ENCODE measurements at places on chromosomes 5 and 9. TPM values are rescaled to one million over a fixed set of nuclear protein-coding genes. Genes with fewer than 3 reads are reported as not detected.

ZNF79 gene
- 11.0 TPM for total RNA-seq

ANKRA2 gene
- 35.5 TPM for total RNA-seq

BICD2 gene
- 30.4 TPM for total RNA-seq

TAF1L gene
- total RNA-seq = not detected

DRD1 gene
- total RNA-seq = 0.40 TPM

LCN9 gene
- total RNA-seq = 1.7 TPM

CCDC152 gene
- total RNA-seq = not detected

- peaks cover 43% of the 10 kb centered on the region for H3K4me1 ChIP-seq
- peaks cover 2% of the 10 kb centered on the region for H3K36me3 ChIP-seq
- no peak for DNase-seq
- H3K27ac ChIP-seq = no peak overlapping the region
- no peak overlapping the region for H3K4me3 ChIP-seq
Observed at GRCh38 chr5:72130351-72130761, 23.1 kb downstream of the MAP1B start.

- H3K36me3 ChIP-seq = no peaks in the 10 kb centered on the region
- H3K27me3 ChIP-seq = peaks cover 6% of the 10 kb centered on the region
- H3K4me3 ChIP-seq = no peak overlapping the region
- H3K27ac ChIP-seq = no peak overlapping the region
Observed at GRCh38 chr9:86550401-86550800, 196.2 kb upstream of the TUT7 start.

DNA sequence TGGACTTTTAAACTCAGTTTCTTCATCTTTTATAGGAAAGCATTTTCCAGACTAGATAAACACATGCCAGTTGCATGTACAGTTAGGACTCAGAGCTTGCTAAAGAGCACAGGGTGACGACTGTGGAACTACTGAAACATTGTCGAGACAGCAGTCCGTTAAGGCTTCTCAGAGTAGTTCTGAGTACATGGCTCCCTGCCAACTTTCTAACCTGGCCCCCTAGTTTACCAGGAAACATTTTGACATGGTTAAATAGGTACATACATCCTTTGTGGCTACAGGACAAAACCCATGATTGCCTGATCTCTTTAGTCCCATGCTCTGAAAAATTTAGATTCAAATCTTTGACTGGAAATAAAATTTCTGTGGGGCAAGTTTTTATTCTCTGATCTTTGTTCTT, 129.7 kb downstream of the SLF1 start:
- no peaks in the 10 kb centered on the region for H3K27me3 ChIP-seq
- H3K27ac ChIP-seq = no peak overlapping the region
- no peaks in the 10 kb centered on the region for H3K36me3 ChIP-seq
- no peaks in the 10 kb centered on the region for H3K4me1 ChIP-seq
- no peak for DNase-seq

- H3K4me3 ChIP-seq = no peak overlapping the region
- H3K36me3 ChIP-seq = no peaks in the 10 kb centered on the region
- DNase-seq = no peak
- no peaks in the 10 kb centered on the region for H3K27me3 ChIP-seq
Observed at GRCh38 chr5:59245198-59245597, 648.3 kb downstream of the PDE4D start.

GRCh38 chr5:79803007-79803406, 113.4 kb downstream of the CMYA5 start:
- peaks cover 5% of the 10 kb centered on the region for H3K36me3 ChIP-seq
- peaks cover 6% of the 10 kb centered on the region for H3K4me1 ChIP-seq
- no peak for DNase-seq
- H3K4me3 ChIP-seq = no peak overlapping the region
- no peaks in the 10 kb centered on the region for H3K27me3 ChIP-seq

GRCh38 chr9:76905791-76906646, at the start of gene PRUNE2:
PRUNE2 (minus strand) TSS chr9:76906114; CDS start chr9:76905963, 151 bp downstream.
- H3K27me3 ChIP-seq = peaks cover 97% of the 10 kb centered on the region
- no peaks in the 10 kb centered on the region for H3K36me3 ChIP-seq
- H3K27ac ChIP-seq = no peak within 1 kb of the TSS

DNA sequence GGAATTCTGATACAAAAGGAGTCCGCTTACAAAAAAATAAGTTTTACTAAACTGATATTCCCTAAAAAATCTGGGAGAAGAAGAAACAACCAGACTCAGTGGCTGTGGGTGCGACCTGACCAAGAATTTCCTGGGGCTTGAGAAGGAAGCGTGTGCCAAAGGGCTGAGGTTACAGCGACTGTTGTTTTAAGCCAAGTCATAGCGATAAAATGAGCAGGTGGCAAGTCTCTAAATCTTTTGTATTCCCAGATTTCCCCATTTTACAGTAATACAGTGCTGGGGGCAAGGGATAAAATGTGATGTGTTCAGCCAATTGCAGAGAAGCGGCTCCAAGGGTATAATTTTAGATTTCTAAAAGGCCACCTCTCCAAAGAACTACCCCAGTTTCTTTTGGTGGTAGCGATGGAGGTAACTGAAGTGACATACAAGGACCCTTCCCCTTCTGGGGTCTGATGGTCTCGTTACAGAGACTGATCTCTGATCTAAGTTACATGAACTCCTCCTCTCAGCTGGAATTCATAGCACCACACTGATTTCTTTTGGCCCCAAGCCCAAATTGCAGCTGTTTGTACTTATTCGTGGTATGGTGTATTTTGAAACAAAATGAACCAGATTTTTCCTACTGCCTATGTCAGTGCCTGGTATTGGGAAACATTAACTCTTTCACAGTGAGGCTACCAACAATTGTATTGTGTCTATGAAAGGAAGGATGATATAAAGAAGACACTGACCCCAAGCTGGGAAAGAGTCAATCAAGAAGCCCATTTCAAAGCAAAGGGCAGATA, 41.6 kb downstream of the LPAR1 start:
- DNase-seq = no peak
- peaks cover 36% of the 10 kb centered on the region for H3K4me1 ChIP-seq
- H3K27ac ChIP-seq = no peak overlapping the region
- H3K4me3 ChIP-seq = no peak overlapping the region
- H3K36me3 ChIP-seq = no peaks in the 10 kb centered on the region
- H3K27me3 ChIP-seq = no peaks in the 10 kb centered on the region

GRCh38 chr9:12973710-12974109, 198.9 kb downstream of the LURAP1L start:
- peaks cover 4% of the 10 kb centered on the region for H3K36me3 ChIP-seq
- H3K4me1 ChIP-seq = peaks cover 25% of the 10 kb centered on the region
- peak overlapping the region; percentile 50 for H3K27ac ChIP-seq
- no peaks in the 10 kb centered on the region for H3K27me3 ChIP-seq

Measured in mesothelial cell of epicardium (in vitro differentiated cells).